ENCODE measurements at places on chromosomes 12 and 14. TPM values are rescaled to one million over a fixed set of nuclear protein-coding genes. Genes with fewer than 3 reads are reported as not detected.

Gene PPM1A
- 50.2 TPM for total RNA-seq

Gene KRT6B
- not detected for total RNA-seq

Gene L2HGDH
- 4.5 TPM for total RNA-seq

Gene DNAL1
- total RNA-seq, result 16.6 TPM

Gene CD27
- 1.5 TPM for total RNA-seq

Gene GAPDH
- total RNA-seq, result 736 TPM

Gene TMEM260
- total RNA-seq, result 18.6 TPM

Gene BDKRB2
- total RNA-seq, result 1.5 TPM

Gene KITLG
- 68.1 TPM for total RNA-seq

Gene KCNJ8
- 20.9 TPM for total RNA-seq

Gene FAM90A1
- total RNA-seq, result 0.43 TPM

Gene LGR5
- 0.35 TPM for total RNA-seq

Gene ZNF740
- total RNA-seq, result 46.8 TPM

Gene LRP6
- 55.8 TPM for total RNA-seq

Gene ESR2
- total RNA-seq, result 1.3 TPM

Gene LMO3
- total RNA-seq, result 170 TPM

Gene PGAM5
- total RNA-seq, result 25.4 TPM

Gene DIO3
- total RNA-seq, result 0.67 TPM

Gene RFX4
- not detected for total RNA-seq

Gene SMIM41
- 6.1 TPM for total RNA-seq

Gene MFAP5
- 2.8 TPM for total RNA-seq

Gene DDX11
- 12.6 TPM for total RNA-seq

Gene CCDC175
- total RNA-seq, result not detected

Gene C14orf180
- 0.14 TPM for total RNA-seq

Gene TUNAR
- total RNA-seq, result not detected

Gene STON2
- 47.7 TPM for total RNA-seq

Gene NYNRIN
- total RNA-seq, result 16.6 TPM

Gene LMNTD1
- not detected for total RNA-seq

Gene TAS2R9
- not detected for total RNA-seq

Gene SMAGP
- 34.2 TPM for total RNA-seq

Gene OTUB2
- total RNA-seq, result 1.0 TPM

Gene GPRC5A
- 886 TPM for total RNA-seq

Gene ABCD2
- total RNA-seq, result 0.46 TPM

Gene SLC2A14
- total RNA-seq, result not detected

Gene IL31
- not detected for total RNA-seq

Gene HOXC10
- not detected for total RNA-seq

Gene GSG1
- not detected for total RNA-seq

Gene WNT5B
- total RNA-seq, result 2.3 TPM

Gene PTPRQ
- total RNA-seq, result 9.8 TPM

Data from upper lobe of right lung (tissue), 1 donor.